Effector CD8-positive, alpha-beta T cell (primary cell): ENCODE measurements at places on chromosomes 1 and 21.
A peak's percentile ranks its signal among the peaks of the same experiment; 100 is the strongest.

GRCh38 chr1:69441496-69441895 is 126.2 kb upstream of the LRRC7 start:
- DNase-seq, result no peak

DNA sequence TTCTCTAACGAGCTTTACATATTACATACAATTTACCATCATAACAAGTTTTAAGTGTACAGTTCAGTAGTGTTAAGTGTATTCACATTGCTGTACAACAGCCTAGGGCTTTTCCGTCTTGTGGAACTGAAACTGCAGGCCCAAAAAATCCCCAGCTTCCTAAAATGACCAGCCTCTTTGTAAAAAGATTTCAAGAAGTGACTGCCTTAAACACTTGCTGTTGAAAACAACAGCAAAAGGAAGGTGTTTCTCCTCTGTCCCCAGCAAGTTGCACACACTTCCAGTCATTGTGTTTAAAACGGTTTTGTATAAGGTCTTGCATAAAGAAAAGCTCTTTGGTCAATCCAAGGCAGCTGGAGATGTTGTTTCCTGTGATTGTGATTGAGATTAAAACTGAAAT is 16.0 kb upstream of the GBP1 start:
- no peak for DNase-seq

DNA sequence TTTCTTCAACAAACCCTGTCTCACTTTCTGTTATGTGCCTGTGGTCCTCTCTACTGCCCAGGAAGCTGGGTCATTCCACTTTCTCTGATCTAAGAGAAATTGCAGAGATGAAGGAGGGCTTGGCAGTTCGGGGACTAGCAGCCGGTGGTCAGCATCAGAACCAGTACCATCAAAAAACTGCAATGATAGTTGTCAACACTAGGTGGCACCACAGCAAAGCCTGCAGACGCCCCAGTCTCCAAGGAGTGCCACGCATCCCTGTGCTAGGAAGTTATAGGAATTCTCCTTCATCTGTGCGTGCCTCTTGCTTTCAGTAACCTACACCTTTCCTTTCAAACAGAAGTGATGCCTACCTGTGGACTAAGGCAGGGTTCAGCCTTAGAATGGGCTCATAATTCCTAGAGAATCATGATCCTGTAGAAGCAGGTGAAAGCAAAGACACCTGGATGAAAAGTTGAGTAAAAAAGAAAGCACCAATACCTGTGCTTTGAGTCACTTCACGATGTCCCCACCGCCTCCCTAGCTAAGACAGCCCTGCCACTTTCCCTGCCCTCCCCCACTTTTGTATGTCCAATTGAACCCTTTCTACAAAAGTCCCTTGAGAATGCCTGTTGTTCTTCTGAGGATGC is 129.2 kb downstream of the ADAMTS1 start:
- no peak for DNase-seq

DNA sequence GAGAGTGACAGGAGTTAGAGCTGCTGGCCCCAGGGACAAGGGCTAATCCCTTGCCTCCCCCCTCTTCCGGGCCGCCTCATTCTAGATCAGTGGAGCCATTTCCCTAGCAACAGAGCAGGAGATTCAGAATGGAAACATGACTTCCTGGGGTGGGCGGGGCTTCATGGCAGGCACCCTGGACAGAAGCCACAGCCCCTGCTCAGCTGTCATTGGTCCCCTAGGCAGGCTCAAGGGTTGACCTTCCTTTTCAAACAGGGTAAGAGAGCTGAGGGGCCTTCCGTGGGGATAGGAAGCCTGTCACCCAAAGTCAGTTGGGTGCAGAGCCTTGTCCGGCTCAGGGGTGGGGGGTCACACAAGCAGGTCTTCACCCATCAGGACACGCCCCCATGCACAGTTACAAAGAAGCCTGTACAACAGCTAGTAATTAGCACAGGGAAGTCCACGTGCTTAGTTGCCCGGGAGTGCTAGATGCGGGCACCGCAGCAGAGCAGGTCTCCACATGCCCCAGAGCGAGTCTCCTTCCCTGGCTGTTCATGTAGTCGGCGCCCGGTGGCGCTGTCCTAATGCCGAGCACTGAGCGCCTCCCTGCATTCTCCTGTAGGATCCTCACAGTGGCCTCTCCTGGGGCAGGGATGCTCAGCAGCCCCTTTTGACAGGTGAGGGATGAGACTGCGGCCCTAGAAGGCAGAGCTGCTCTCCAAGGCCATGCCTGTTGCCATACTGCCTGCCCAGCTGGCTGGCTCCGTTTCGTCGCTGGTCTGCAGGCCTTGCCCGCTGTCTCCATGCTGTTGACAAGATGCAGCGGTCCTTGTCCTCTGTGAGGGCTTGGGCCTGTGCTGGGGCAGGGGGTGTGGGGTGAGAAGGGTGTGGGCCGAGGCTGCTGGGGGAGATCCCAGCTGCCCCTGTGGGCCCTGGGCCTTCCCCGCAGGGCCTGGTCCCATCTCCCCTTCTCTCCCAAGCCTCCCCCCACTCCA is 5.1 kb downstream of the TMEM201 start:
- no peak for DNase-seq

GRCh38 chr1:231072041-231072440 is 32.0 kb upstream of the FAM89A start:
- no peak for DNase-seq

DNA sequence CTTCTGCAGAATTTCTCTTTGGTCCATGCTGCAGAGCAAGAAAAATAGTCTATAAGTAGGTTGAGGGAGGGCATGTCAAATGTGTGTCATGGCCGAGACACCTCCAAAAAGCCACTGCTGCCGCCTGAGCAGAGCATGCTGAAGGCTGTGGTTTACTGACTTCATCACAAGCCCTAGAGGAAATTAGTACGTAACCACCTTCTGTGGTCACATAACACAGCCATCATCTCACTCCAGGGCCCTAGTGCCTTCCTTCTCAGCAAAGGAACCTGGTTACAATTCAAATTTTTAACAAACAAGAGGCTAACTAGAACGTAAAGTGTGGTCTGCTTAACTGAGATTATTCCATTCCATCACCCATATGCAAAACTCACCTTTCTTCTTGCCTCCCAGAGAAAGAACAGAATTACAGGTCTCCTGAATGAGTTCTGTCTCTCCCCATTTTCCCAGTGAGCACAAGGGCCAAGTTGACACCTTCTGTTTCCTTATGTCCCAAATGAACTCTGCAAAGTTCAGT is at the start of gene PTPN22:
PTPN22 (minus strand) TSS at position 116 of the 517 bp plus-strand sequence.
- peak; percentile 49 for DNase-seq

GRCh38 chr1:243421784-243422183 is 165.9 kb downstream of the SDCCAG8 start:
- no peak for DNase-seq

DNA sequence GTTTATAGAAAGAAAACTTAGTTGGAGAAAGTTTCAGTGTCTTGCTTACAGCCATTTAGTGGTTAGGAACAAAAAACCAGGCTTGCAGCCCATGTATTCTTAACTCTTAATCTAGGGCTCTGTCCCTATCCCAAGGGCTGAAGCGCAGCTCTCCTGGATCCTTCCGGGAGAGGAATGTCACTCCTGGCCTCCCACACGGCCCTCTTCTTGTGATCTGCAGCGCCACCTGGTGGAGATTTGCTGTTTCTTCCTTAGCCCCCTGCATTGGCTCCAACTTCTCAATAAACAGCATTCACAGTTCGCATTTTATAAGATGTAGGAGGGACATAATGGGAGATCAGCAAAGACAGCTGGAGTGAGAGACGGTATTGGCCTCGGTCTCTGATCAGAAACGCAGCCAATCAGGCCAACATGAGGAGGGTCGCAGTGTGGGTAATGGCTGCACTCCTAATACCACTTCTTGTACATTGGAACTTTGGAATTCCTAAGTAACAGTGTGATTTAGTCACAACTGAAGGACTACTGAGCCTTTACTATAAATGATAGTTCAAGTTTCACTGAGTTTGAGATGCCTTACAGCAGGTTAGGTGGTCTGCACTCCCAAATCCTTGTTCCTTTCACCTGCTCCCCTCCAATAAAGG is 283.4 kb downstream of the ASTN1 start:
- no peak for DNase-seq

DNA sequence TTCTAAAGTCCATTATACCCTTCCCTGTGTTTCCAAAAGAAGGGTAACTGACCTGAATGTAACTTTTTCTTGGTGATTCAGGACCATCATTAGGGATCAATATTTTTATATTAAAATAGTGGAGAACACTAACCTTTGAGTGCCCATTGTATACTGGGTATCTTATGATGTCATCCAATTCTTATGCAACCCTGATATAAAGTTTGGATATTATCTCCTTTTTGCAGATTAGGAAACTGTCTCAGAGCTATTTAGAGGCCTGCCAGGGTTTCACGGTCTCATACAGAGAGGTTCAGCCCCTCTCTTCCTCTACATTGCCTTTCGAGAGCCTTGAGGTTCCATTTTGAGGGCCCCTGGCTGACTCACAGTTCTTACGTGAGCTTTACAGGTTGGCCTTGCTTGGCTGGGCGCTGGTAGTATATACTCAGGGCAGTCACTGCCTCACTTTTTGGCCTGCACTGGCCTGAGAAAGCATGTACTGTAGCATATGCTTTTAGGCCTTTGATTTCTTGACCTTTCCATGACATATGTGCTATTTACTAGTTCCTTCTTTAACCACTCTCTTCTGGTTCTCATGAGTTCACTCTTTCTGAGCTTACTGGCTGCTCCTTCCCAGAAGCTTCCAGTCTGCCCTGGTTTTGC is 15.7 kb upstream of the FOXO6 start:
- DNase-seq, result no peak

DNA sequence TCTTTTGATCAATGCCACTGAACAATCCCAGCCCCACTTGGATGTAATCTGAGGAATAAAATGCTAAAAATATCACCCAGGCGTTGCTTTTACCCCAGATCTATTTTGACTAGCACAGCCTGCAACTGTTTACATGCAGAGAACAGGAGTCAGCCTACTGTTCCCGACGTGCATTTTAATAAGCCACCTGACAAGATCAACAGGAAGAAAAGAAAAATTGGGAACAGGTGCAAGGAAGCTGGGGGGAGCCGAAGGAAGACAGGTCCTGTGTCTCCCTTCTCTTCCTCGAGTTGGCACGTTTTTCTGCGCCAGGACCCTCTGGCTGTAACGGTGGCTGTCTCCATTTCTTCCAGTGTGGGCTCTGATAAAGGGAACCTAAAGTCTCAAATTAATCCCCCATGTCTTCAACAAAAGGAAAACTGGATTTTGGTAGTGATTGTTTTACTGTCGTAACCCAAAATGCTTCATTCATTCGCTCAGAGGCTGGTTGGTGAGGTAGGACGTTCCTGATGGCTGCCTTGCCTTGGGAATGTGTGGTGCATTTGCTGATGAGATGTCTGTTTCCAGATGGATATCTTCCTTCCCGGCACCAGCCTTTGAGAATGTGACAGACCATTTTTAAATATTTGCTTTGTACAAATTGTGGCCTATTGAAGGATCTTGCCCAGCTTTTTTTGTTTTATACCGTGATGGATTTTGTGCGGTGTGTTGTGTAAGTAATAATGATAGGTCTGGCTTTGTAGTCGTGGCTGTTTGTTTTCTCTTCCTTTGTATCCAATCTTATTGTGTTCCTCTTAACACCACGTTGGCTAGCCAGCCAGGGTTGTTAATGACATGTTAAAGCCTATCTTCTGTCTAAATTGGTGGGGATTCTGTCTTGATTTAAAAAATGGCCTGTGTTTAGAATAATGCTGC is 117.5 kb downstream of the C1orf21 start:
- DNase-seq, result no peak

- no peak for DNase-seq
These were observed 95.5 kb downstream of the ST6GALNAC3 start for GRCh38 chr1:76170084-76170483.

DNA sequence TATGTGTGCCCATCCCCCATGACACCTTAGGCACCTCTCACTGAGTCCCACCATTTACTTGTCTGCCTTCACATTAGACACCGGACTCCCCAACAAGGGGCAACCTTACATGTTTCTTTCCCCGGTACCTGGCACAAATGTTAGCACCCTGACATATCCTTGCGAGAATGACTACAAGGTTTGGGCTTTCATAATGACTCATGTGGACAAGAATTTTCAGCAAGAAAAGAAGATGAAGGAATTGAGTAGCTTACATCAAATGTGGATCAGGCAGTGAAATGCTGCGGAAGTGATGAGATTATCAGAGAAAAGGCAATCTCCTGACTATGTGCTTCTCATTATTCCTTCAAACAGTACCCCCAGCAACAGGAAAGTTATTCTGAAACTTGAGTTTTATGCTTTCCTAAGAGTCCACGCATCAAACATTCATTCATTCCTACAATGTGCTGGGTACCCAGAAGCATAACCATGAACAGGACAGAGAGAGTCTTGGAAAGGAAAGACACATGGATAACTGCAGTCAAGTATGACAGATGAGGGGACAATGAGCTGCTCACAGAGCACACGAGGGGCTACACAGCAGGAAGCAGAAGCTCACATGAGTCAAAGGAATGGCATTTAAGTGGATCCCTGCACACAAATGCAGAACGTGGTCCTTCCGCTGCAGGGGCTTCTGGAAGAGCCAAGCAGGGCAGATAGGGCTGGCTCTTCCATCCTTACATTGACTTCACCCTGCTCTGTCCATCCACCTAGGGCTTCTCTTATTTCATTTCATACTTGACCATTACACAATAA is 112.1 kb downstream of the PCNX2 start:
- no peak for DNase-seq

- DNase-seq, result no peak
These were observed 71.3 kb upstream of the NGF start for GRCh38 chr1:115409094-115410015.

- no peak for DNase-seq
These were observed 11.8 kb downstream of the NPHP4 start for GRCh38 chr1:5980314-5981008.

DNA sequence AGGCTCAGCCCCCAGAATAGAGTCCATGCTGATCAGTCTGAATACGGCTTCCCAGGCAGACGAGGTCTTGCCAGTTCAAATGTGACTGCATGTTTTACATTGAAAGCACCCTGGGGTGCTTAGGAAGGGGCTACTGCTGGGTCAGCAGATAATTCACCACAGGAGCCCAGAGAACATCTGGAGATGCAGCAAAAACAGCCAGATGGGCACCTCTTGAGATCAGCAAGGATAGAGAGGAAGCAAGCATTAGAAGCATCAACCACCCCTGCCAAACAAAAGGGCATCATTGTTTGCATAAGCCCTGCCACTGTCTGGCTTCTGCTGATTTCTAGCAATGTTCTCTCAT is 403.1 kb downstream of the RRAGC start:
- no peak for DNase-seq

DNA sequence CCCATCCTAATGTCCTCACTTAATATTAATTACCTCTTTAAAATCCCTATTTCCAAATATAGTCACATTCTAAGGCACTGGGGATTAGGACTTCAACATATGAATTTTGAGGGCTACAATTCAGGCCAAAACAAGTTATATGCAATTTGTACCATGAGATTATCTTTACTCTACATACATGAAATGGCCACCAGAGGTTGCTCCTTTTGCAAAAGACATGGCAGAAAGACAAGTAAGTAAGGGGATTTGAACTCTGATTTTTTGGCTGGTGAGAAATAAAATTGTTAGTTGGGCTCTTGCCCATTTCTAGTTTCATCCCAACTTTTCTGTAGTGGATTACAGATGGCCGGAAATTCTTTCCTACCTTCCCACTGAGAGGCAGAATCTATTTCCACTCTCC is 4.8 kb upstream of the ALG6 start:
- no peak for DNase-seq

- DNase-seq, result peak; percentile 31
These were observed at the start of gene DOP1B for GRCh38 chr21:36156815-36157670. DOP1B (plus strand) TSS chr21:36156824; CDS start chr21:36164734, 7,910 bp downstream.
